ENCODE measurements at places on chromosomes 3 and 15. TPM values are rescaled to one million over a fixed set of nuclear protein-coding genes. Genes with fewer than 3 reads are reported as not detected.

Gene LRRC34
- total RNA-seq: 17.1 TPM

Gene GALNT15
- total RNA-seq: not detected

DNA sequence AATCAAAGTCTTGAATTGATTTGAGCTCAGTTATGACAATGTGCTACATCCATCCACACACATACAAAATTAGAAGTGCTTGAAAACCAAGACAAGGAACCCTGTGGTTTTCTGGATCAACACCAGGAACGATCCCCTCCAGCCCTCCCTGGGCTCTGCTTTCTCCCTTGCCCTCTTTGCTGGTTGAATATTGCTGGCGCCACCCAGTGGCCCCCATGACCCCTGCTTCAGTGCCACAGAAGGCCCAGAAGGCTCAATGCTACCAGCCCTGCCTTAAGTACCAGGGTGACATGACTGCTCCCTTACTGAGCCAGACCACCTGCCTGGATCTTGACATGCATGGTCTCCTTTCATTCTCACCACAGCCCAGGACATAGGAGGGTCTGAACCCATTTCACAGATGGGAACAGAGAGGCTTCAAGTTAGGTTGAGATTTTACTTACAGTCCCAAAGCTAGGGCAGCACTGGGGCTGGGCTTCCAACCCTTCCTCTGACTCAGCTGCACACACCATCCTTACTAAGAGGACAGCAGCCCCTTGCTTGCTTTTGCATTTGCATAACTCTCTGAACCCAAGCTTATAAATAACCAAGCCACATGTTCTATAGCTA lies 15.0 kb downstream of the IL12A start:
- no peak for DNase-seq

Gene GHRL
- not detected for total RNA-seq
